ENCODE measurements at places on chromosomes 3 and 15.

- no peak for DNase-seq
These were observed 30.5 kb downstream of the RSRC1 start for GRCh38 chr3:158140396-158140795.

- no peak for DNase-seq
These were observed 345.9 kb downstream of the PTPRG start for GRCh38 chr3:61907210-61907795.

DNA sequence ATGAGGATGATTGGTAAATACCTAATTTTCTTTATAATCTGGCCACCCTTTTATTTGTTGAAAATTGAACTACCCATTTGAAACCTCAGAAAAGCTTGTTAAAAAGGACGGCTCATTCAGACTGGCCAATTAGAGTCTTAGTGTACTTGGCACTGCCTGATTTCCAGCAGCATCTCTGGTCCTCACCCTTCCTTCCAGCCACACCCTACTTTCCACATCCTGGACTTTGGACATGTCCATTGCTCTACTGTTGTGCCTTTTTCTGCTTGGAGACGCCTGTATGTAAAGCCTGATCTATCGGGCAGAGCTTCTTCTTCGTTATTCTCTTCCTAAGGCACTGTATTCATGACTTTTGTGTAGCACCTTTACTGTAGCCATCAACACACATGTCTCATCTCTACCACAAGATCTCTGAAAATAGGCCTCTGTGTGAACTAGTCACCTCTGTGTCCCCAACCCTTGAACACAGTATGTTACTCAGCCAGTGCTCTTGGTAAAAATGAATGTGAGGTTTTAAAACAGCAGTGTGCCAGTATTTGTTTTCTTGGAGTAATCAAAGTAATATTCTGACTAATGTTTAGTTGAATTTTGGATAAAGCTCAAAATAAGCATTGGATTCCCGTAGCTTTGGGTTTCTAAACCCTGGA is 6.8 kb downstream of the RBM5 start:
- no peak for DNase-seq

- no peak for DNase-seq
These were observed 18.5 kb downstream of the VIPR1 start for GRCh38 chr3:42520906-42521305.

DNA sequence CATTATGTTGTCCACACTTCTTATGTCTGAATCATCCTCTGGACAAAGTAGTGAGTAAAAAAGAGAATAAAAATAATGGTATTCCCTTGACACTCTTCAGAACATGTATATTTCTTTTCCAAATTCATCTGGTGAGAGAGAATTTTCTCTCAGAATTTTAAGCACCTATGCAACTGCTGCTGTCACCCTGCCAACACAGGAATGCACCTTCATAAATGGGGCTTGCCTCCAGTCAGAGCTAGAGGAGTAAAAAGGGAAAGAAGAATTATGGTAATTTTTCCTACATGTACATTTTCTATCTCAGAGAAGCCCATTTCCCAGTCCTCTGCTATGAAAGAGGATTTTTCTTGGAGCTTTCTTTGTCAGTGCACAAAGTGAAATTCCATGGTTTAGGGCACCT is 92.2 kb upstream of the ALCAM start:
- DNase-seq: no peak
